ENCODE measurements at places on chromosomes 3 and 15.

GRCh38 chr3:10577486-10577885 is 72.1 kb upstream of the ATP2B2 start:
- peaks cover 95% of the 10 kb centered on the region for H3K27me3 ChIP-seq
- H3K4me1 ChIP-seq: no peaks in the 10 kb centered on the region
- H3K27ac ChIP-seq: no peak overlapping the region
- H3K36me3 ChIP-seq: no peaks in the 10 kb centered on the region
- no peak for DNase-seq

- no peaks in the 10 kb centered on the region for H3K27me3 ChIP-seq
- no peak for DNase-seq
- no peaks in the 10 kb centered on the region for H3K36me3 ChIP-seq
- H3K27ac ChIP-seq: no peak overlapping the region
- no peaks in the 10 kb centered on the region for H3K4me1 ChIP-seq
- H3K4me3 ChIP-seq: no peak overlapping the region
Observed at GRCh38 chr3:155046935-155047334, 33.2 kb upstream of the MME start.

DNA sequence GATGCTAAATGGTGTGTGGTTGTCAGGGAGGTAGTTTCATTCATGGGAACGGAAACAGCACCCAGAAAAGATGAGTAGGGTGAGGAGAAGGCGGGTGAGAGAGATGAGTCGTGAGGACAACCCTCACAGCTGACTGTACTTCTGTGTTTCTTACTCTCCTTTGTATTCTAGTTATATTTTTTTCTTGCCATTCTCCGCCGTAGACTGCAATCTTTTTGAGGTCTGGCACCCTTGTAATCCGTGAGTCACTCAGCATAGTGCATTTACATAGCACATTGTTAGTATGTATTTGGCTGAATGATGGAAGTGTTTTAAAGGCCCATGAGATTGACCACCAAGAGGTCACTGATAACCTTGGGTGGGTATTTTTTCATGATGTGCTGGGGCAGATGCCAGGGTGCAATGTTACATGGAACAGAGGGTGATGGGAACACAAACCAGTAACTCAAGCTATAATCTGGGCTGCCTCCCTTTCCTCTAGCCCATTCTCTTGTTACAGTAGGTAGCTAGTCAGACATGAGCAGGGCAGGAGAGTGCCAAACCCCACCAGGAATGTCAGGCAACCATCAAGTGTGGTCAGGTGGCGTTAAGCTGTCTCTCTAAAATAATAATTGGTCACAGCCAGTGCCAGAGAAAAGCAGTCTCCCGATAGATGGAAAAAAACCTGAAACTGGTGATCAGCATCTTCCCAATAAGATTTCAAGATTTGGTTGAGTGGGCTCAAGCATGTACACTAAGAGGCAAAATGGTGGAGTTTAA is 18.8 kb upstream of the DGKG start:
- DNase-seq: no peak
- no peak overlapping the region for H3K4me3 ChIP-seq
- no peaks in the 10 kb centered on the region for H3K36me3 ChIP-seq
- peaks cover 86% of the 10 kb centered on the region for H3K27me3 ChIP-seq
- H3K27ac ChIP-seq: no peak overlapping the region

DNA sequence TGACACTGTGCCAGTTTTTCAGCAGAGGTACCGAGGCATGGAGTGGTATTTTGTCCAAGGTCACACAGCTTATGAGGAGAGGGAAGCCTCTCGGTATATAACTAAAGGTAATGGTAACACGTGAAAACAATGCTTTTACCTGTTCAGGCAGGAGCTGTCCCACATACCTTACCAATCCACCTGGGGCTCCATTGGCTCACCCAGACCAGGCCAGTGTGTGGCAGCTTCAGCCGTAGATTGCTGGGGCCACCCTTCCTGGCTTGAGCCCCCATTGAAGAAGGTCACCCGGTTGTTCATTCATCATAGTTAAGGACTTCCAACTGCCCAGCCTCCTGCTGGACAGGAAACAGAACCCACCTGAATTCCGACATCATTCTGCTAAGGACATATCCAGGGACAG is 9.2 kb upstream of the RPP14 start:
- no peaks in the 10 kb centered on the region for H3K4me1 ChIP-seq
- no peaks in the 10 kb centered on the region for H3K27me3 ChIP-seq
- no peaks in the 10 kb centered on the region for H3K36me3 ChIP-seq
- no peak overlapping the region for H3K27ac ChIP-seq

DNA sequence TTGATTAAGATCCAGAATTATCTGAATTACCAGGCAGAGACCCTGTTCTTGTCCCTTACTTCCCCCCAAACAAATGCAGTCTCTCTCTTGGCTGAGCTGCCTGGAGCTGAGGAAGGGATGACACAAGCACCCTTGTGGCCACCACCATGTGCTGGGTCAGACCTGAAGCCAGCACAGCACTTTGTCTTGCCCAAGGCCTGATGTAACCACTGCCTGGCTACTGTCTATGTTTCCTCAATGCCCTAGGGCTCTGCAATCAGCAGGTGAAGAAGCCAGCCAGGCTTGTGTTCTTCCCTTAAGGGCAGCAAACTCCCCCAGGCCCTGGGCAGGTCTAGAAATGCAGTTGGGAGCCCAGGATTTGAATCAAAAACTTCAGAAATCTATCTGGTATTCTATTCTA is 15.8 kb upstream of the CASR start:
- H3K4me3 ChIP-seq: no peak overlapping the region
- H3K36me3 ChIP-seq: no peaks in the 10 kb centered on the region
- no peak overlapping the region for H3K27ac ChIP-seq
- H3K27me3 ChIP-seq: no peaks in the 10 kb centered on the region
- DNase-seq: no peak
- no peaks in the 10 kb centered on the region for H3K4me1 ChIP-seq

GRCh38 chr3:11638495-11639358 is 5.0 kb downstream of the VGLL4 start:
- H3K4me1 ChIP-seq: peaks cover 17% of the 10 kb centered on the region
- H3K36me3 ChIP-seq: no peaks in the 10 kb centered on the region
- no peak overlapping the region for H3K4me3 ChIP-seq
- H3K27ac ChIP-seq: no peak overlapping the region
